ENCODE measurements at places on chromosomes 12 and 14. TPM values are rescaled to one million over a fixed set of nuclear protein-coding genes. Genes with fewer than 3 reads are reported as not detected.

Gene C3AR1
- total RNA-seq = 0.06 TPM

Gene EPYC
- total RNA-seq = not detected

Gene CLEC1B
- total RNA-seq = not detected

Gene SUPT16H
- 216 TPM for total RNA-seq

Gene RIPK3
- not detected for total RNA-seq

GRCh38 chr14:91032248-91032647 lies 28.2 kb downstream of the RPS6KA5 start:
- DNase-seq = no peak

GRCh38 chr12:449203-449602 lies 10.5 kb upstream of the B4GALNT3 start:
- DNase-seq = no peak

- no peak for DNase-seq
Observed at GRCh38 chr12:97051341-97051740, 144.3 kb downstream of the NEDD1 start.

DNA sequence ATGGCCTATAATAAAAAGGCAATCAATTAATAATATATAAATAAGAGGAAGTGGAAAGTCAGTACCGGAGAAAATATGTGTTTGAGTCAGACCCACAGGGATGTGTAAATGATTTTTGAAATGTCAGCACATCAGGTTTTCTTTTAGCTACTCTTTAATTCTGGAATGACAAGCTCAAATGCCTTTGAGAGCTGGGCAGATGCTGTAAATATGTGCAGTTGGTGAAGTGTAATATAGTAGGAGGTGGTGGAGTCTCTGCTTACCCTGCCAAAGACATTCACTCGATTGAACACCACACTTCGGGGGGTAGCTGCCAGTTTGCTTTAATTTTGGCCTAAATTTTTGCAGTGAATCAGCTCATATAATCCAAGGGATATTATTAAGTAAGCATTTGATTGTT lies 93.0 kb downstream of the PLEKHA5 start:
- no peak for DNase-seq

DNA sequence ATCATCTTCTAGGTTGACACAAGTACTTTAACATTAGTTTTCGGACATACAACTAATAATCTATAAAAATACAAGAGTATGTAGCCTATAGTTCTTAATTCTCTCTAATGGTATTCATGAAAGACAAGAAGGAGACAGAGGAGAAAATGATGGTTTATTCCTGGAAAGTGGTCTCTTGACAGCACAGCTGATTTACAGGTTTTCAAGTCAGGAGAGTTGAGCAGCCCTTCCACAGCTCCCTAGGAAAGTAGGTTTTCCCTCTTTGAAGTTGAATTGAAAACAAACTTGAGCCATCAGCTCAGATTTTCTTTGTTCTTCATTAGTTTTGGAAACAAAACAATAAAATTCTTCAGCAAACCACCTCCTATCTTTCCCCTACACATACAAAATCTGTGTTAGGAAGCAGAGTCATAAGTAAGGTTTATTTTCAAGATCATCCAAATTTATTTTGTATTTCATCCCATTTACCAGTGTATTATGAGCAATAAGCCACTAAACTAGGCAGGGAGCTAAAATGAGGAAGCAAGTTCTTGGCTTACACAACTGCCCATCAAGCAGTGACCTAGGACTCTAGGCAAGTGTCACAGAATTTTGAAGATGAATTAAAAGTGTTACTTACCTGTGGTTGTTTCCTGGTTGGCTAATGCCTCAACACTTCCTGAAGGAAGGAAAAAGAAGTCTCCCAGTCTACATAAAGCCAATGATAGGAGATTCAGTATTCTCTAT lies 357.0 kb downstream of the BCAT1 start:
- no peak for DNase-seq

DNA sequence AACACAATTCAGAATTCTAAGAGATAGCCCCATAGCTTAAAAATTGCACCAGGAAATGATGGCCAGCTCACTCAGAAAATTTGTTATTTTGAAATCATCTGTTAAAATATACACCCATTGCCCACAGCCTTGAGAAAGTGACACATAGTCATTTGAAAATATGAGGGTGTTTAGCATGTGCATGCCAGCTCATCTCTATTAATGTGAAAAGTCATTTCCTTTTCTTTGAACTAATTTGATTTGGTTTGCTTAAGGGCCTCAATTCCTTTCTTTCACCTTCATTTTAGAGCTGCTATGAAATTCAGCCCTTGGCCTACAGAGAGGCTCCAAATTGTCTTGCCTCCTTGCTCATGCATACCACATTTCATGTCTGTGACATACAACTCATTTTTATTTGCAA lies 241.4 kb downstream of the PHLDA1 start:
- no peak for DNase-seq

DNA sequence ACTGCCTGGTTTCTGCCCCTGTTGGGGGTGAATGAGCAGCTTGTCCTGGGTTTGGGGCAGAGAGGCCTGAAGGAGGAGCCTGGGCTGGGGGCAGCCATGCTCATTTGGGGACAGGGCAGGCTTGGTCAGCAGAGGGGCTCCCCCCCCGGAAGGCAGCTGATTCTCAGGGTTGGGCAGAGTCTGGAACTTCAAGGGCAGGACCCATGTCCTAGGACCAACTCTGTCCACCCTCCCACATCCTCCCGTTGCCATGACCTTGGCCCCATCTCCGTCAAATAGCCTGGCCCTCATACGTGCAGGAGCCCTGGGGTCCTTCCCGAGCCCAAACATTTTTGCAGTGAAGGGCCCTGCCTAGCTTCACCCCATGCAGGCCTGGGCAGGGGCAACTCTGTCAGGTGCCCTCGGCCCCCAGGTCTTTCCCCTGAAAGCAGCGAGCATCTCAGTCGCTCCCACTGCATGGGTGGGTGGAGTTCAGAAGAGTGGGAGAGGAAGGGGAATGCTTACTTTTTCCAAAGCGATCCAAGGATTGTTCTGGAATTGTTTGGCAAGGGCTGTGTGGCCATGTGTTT lies 32.6 kb downstream of the TNFAIP2 start:
- no peak for DNase-seq

Data from SJCRH30 (cell line).